ENCODE measurements at places on chromosomes 16 and 17. TPM values are rescaled to one million over a fixed set of nuclear protein-coding genes. Genes with fewer than 3 reads are reported as not detected.

The MYOCD gene
- total RNA-seq, result 0.09 TPM

GRCh38 chr16:85600530-85601271 is 12.4 kb upstream of the GSE1 start:
- DNase-seq, result no peak

DNA sequence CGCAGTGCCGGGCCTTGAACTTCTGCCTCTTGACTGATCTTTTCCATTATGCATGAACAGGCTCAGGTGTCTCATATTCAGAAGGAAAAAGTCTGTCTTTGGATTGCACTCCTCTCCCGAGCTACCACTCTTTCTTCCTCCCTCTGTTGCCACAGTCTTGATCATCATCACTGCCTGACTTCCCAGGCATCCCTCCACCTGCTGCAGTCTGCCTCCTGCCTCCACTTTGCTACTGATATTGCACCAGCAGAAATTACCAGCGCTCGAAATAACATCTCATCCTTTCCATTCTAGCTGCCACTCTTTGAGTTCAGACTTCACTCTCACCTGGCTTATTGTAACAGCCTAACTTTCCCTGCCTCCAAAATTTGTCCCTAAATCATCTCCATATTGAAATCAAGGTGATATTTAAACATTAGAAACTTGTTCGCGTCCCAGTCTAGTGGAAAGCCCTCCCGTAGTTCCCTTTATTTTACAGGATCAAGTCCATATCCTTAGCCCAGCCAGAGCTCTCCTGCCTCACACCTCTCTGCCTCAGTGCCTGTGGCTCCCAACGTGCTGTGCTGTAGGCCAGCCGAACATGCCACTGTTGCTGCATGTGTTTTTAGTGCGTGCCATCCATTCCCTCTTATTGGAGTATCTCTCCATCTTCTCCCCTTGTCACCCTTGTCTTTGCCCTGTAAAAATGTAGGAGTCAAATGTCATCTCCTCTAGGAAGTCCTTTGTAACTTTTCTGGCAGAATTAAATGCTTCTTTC is 39.9 kb downstream of the NUP88 start:
- DNase-seq, result no peak

DNA sequence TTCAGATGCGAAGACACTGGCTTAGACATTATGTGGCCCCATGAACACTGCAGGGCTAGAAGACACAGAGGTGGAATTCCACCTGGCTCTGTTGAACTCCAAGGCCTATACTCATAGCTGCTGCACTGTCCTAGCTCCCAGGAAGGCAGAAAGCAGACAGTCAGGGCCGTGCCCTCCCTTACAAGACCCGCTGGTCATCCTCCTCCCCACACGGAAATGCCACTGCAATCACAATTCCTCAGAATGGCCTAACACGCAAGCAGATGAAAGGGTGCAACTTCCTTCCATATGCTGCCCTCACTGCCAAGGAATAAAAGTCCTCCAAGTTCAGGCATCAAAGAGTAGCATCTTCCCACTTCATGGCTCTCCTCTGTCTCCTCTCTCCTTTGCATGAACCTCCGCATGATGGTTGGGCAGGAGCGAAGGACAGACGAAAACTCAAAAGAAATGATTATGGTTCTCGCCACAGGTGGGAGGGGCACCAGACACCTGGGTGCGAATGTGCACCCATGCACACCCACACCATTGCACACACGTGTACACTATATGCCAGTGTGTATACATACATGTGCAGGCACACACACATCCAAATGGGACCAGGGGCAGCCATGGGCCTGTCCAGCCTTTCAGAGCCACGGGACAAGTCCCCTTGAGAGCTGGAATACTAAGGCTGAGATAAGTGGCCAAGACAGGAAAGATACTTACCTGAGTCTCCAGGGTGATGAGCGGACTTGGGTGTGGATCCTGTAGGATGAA is 113.3 kb downstream of the XYLT1 start:
- no peak for DNase-seq

GRCh38 chr17:28364665-28365363 is at the start of gene SEBOX:
Gene SEBOX, minus strand, starts transcription at chr17:28365199. Its CDS starts 48 bp downstream, at chr17:28365151.
- no peak for DNase-seq

DNA sequence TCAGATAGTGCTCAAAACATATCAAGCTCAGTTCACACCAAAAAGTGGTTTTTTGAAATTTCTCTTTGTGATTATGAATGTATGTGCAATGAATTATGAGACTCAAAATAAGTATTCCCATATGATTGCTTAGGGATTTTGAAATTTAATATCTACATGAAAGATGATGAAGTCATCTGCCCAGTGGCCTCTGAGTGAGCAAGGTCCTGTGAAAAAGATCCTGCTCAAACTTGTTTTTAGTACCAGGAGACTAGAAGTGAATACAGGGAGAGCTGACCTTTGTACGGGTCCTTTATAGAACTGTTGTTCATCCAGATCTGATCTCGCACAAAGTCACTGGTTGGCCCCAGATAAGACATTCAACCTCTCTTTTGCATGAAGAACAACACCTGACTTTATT is 151.9 kb upstream of the MAF start:
- DNase-seq, result no peak

DNA sequence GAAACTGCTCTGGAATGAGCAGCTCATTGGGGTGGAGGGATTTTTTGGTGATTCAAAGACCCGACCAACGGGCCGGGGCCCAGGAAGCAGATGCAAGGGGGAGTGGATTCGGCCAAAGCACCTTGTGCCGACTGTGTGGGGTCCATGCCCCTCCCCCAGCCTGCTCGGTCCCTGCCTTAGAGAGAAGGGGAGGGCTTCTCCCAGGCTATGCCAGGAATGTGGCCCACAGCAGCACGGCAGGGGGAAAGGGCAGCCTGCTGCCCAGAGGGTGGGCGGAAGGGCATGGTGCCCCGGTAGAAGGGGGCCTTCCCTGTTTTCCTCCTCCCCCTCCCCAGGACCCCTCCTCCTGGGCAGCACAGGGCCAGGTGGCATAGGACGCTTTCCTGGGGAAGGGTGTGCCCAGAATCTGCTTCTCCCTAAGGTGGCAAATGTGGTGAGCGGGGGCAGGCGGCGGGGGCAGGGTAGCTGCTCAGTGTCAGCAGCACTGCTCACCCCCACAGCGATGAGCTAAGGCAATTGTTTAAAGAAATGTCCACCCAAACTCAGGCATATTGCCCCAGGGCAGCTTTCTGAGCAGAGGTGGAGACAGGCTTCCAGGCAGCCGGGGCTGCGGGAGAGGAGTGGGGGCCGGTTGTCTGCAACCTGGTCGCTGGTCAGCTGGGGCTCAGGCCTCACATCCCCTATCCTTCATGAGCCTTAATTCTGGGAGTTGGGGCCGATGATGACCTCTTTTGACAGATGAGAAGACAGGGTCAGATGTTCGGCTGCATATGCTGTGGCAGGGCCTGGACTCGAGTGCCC is 33.9 kb upstream of the MLKL start:
- no peak for DNase-seq

DNA sequence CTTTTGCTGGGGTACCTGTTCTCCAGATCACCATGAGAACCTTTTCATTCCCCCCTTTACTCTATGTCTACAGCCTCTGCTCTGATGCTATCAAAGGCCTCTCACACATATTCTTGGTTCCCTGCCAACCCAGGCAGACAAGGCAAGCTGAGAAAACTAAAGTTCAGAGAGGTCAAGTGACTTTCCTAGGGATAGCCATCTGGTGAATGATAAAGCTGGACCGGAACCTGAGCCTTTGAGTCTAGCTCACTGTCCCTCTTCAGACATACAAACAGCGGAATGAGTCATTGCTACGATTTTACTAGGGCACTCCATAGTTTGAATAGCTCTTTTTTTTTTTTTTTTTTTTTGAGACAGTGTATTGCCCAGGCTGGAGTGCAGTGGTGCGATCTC is 73.3 kb downstream of the XYLT1 start:
- no peak for DNase-seq

DNA sequence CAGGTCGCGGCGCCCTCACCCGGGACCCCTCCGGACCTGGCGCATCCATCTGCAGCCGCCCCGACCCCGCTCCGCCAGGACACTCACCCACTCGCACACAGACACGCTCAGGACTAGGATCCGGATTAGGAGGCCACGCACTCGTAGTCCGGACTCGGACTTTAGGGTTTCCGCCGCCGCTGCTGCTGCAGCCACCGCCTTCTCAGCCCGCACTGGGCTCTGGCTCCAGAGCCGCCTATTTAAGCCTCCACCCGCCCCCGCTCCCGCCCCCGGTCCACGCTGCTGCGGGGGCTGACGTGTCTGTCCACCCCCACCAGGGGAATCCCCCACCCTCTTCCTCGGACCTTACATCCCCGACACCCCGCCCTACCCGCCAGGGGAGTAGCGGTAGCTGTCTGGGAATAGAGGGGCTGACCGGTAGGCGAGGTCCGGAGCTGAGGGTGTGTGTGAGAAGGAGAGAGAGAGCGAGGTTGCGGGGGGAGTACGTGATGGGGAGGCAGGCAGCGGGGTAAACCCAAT is at the start of gene RRAD:
RRAD (minus strand) TSS at position 214 of the 519 bp plus-strand sequence. CDS start 356 bp downstream, outside the sequence.
- DNase-seq, result no peak

- peak; percentile 51 for DNase-seq
These were observed 5.4 kb upstream of the CRYBA1 start for GRCh38 chr17:29240968-29241963.

Measured in neural crest cell (in vitro differentiated cells).